ENCODE measurements at places on chromosomes 3 and 15. TPM values are rescaled to one million over a fixed set of nuclear protein-coding genes. Genes with fewer than 3 reads are reported as not detected.

CYP19A1 gene
- total RNA-seq = not detected

SCN11A gene
- 0.47 TPM for total RNA-seq

FBN1 gene
- 0.08 TPM for total RNA-seq

TAGLN3 gene
- total RNA-seq = not detected

C3orf62 gene
- 12.1 TPM for total RNA-seq

PLAAT1 gene
- not detected for total RNA-seq

TMEM40 gene
- total RNA-seq = not detected

GPR156 gene
- total RNA-seq = not detected

ADAMTS17 gene
- 2.4 TPM for total RNA-seq
